Cerebellar cortex (tissue), 1 donor: ENCODE measurements at places on chromosomes 4 and X.

DNA sequence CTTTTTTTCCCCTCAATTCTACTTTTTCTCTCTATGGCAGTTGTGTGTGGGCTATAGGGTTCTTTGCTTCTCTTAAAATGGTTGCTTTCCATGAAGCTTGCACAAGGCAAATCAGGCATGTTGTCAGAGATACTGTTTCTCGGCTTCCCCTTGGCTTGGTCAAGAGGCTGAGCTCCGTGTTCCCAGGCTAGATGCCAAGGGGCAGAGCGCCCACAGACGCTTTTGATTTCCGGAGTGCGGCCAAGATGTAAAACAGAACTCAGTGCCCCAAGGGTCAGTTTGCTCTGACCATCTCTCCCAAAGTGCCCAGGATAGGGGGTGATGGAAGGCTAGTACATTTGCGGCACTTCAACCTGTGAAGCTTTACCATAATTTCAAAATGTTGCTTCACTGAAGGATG lies 64.2 kb upstream of the DIPK2B start:
- DNase-seq: no peak

- DNase-seq: no peak
Observed at GRCh38 chr4:117740736-117741135, 293.6 kb upstream of the NDST3 start.

- peak; percentile 4 for DNase-seq
Observed at GRCh38 chrX:131802836-131803626, 220.1 kb upstream of the STK26 start.

DNA sequence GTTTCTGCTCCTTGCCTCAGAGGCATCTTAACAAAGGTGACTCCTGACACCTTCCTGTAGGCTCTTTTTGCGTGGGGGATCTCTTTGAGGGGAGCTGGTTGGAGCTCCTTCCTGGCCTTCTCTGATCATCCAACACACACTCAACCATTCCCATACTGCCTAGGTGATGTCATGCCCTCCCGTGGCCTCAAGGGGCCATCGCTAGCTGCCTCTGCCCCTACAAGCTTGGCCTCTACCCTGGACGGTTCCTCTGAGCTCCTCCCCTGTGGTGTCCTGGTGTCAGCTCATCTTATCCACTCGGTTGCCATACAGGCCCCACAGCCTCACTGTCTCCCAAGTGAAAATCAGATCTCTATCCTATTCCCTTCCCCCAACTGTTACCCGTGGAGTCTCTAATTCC lies 13.7 kb upstream of the ZNF185 start:
- DNase-seq: no peak

DNA sequence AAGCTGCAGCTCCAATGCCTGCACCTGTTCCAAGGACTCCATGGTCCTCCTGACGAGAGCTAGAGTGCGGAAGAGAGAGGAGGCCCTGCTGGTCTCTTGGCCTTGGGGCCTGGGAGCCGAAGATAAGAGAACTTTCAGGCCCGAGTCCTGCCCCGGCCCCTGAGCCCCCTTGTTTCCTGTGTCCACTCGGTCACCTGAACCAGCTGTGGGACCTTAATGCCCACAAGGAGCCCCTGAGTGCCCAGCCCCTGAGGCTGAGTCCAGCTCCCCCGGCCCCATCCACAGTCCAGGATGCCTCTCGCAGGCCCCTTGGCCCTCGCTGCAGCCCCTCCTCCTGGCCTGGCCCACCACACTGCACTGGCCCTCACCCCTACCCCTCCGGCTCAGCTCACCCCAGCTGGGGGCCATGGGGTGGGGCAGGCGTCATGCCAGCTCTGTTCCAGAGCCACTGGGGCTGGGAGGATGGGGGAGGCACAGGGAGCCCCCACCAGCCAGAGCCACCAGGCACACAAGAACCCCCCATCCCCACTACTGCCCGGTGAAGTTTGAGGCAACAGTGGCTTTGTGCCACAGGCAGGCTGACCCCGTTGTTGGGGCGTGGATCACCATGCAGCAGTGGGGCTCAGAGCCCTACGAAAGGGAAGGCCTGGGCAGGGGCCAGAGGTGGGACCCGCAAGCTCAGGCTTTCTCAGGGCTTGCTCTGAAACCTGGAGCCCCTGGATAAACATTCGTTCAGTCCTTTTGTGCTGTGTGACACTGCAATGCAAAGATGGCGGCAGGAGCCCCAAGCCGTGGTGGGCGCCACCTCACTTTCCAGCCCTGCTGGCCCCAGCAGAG lies 14.1 kb downstream of the NAT8L start:
- DNase-seq: no peak

- no peak for DNase-seq
Observed at GRCh38 chrX:39820938-39821708, 276.6 kb downstream of the BCOR start.

- DNase-seq: no peak
Observed at GRCh38 chr4:104815665-104816064, 321.0 kb upstream of the CXXC4 start.

- DNase-seq: no peak
Observed at GRCh38 chrX:114332766-114333165, 251.1 kb upstream of the HTR2C start.

DNA sequence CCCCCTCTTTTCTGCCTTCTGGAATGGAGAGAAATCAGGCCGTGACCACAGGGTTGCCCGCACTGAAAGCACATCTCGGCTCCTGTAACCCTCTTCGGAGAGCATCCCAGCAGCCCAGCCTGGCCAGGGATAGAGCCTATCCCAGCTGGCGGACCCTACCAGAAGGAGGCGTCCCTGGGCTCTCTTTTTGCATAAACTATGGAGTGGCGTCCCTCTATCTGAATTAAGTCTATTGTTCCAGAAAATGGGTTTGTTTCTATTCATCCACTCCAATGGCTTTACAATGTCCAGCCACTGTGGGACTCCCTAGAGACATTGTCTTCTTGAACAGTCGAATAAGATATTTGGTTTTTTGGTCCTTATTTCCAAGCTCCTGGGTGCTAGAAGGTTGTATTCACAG lies 689 bp upstream of the NHSL2 start:
- DNase-seq: peak; percentile 49

GRCh38 chr4:142372530-142373260 lies 473.4 kb downstream of the INPP4B start:
- DNase-seq: no peak

- no peak for DNase-seq
Observed at GRCh38 chr4:174697202-174697601, 131.8 kb downstream of the GLRA3 start.

DNA sequence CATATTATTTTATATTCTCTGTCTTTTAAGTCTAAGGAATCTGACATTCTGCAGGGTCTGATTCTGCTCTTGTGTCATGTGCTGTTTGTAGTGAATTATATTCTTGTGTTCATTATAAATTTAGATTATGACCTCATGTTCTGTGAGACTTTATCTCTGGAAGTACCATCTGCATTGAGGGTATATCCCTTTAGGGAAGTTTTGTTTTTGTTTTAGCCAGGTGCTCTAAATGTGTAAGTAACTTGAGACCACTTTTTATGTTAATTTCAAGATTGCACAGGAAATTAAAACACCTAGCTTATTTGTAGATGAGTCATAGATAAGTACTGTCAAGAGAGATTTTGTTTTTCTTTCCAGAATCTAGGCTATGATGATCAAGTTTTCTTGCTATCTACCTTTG lies 35.0 kb upstream of the DKK2 start:
- DNase-seq: no peak

GRCh38 chr4:88442689-88443191 lies 14.2 kb upstream of the HERC5 start:
- DNase-seq: no peak

- DNase-seq: no peak
Observed at GRCh38 chr4:149194061-149194460, 621.6 kb downstream of the IQCM start.

- no peak for DNase-seq
Observed at GRCh38 chrX:108313669-108314068, 124.6 kb downstream of the COL4A6 start.

- DNase-seq: no peak
Observed at GRCh38 chr4:48108309-48109073, 25.6 kb downstream of the TXK start.

DNA sequence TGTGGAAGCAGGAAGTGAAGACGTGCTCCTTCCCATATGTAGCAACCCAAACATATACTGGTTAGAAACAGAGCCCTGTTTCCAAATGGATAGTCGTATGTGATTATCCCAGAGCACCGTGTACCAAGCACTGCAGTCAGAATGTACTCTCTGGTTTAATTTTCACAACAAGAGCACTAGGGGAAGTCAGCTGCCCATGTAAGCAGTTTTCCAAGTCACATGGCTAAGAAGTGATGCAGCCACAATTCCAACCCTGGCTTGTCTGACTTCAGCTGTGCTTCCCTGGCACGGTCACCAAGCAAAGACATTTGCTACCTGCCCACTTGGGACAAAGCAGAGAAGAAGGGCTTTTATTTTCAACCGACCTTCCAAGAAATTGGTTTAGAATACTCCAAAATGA lies 28.2 kb upstream of the CEP135 start:
- DNase-seq: no peak

DNA sequence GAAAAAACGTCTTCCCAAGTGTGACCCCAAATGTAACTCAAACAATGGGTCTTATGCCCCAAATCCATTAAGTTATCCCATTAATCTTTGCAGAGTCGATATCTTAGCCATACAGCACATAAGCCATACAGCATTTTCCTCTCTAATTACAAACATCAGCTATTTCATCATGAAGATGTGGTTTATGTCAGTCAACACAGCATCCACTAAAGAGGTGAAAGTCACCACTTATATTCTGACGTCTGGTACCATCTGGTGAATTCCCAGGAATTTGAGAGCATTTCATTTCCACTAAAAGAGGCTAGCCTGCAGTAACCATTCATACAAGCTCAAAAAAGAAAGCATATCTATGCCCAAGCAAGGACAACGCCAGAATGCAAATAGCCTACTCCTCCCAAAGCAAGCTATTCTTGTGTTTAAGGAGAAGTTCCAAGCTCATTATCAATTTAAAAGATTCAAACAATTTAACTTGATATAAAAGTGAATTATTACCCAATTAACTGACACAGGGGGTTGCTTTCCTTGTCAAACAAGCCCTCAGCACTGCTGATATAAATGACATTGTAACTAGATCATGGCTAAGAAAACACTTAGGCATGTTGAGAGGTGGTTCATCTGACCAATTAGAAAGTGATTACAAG lies 203.3 kb downstream of the ANTXR2 start:
- DNase-seq: no peak
